ENCODE measurements at places on chromosomes 4 and X.
A peak's percentile ranks its signal among the peaks of the same experiment; 100 is the strongest.

DNA sequence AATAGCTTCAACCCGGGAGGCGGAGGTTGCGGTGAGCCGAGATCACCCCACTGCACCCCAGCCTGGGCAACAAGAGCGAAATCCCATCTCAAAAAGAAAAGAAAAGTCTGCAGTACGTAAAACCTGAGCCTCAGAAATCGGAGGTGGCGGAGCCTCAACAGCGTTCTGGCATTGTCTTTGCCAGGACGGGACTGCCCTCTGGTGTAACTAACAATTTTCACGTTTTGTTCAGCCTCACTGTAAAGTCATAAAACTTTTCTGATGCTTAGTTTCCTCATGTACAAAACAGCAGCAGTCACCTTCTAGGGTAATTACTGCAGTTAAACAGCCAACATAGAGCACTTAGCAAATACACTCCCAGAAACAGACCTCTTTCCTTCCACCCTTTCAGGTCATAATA lies 121.7 kb downstream of the RBM47 start:
- no peak for DNase-seq

DNA sequence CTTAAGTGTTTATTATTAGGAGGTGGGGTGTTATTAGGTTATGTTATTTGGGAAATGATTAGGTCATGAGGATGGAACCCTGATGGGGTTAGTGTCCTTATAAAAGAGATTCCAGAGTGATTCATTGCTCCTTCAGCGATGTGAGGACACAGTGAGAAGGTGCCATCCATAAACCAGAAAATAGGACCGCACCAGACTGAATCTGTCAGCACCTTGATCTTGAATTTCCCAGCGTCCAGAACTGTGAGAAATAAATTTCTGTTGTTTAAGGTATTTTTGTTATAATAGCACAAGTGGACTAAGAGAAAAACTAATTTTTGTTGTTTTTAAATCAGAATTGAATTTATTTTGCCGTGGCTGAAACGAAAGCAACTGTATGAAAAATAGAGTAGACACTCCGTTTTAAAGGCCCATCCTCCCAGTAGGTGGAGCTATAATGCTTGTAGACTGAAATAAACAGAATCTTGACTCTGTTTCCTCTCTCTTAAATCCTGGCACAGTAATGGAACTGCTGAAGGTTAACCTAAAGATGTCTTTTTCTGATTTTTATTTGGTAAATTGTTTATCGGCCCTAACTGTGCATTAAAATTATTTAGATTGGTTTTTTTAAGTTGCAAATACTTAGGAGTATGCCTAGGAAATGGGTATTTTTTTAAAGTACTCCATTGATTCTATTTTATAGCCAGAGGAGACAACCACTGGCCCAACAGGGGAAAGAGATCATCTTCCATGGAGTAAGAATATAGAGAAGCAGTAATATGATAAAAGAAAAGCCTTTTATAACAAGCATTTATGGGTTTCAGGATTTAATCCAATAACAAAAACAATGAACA lies 133.2 kb upstream of the ADAMTS3 start:
- DNase-seq = peak; percentile 61

GRCh38 chr4:89595125-89595789 lies 241.7 kb downstream of the SNCA start:
- no peak for DNase-seq

DNA sequence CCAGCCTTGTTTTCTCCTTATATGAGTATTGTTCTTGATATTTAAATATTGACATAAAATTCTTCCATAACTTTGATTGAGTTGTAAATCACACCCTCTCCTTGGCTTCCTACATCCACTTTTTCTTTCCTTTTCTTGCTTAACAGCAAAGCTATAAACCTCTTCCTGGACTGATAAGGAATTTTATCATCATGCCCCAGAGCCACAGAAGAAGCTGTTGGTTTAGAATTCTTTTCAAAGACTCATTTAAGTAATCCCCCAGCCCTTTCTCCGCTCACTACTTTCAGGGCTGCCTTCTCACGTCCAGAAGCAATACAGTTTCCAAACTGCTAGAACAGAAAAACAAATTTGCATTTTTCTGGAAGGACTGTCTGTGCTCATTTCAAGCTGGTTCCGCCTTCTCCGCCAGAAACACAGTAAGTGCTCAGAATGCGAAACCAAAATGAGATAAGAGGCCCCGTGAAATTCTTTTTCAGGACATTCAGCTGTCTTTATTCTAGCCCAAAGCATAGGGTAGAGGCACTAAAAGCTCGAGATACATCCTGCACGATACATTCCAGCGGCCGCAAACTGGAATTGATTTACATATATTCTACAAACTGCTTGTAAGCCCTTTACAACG lies 849 bp downstream of the MID1 start:
- DNase-seq = no peak

DNA sequence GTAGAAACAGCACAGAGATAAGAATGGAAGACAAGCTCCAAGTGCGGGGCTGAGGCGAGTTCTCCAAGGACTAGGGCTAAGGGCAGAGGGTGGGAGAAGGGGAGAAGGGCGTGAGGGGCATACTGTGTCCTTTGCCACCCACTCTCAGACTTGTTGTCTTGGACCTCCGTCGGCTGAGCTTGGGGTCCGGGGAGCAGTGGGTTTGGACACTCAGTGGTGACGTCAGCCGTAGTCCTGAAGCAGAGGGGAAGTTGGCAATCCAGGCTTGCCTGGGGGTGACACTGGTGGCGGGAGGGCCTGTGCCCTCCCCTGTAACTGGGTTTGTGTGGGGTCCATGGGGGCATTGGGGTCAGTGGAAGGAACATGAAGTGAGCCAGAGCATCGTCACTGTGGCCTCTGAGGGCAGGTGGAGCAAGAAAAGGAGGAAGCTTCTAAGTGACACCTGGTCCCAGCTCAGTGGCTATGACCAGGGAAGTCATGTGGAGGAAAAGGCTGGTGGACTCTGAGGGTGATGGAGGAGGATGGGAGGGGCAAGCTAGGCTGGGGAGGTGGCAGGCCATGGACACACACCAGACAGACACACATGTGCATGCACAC lies 17.6 kb downstream of the CD99 start:
- DNase-seq = no peak

DNA sequence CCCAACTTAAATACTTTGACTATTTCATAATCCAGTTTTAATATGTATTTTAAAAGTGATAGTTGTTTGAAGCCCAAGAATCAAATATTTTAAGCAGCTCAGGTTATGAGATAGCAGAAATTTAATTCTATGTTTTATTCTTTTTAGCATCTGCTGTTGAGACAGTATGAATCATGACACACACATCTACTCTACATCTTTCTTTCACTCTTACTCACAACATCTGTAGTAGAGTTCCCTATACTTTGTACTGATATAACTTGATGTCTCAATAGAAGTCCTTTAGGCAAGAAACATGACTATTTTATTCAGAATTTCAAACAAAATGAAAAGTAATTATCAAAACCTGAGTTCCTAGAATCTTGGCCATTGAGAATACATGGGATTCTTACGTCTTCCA lies 187.9 kb upstream of the GNPDA2 start:
- no peak for DNase-seq

- DNase-seq = no peak
Measured at GRCh38 chrX:136768469-136769084, 12.2 kb downstream of the ARHGEF6 start.

DNA sequence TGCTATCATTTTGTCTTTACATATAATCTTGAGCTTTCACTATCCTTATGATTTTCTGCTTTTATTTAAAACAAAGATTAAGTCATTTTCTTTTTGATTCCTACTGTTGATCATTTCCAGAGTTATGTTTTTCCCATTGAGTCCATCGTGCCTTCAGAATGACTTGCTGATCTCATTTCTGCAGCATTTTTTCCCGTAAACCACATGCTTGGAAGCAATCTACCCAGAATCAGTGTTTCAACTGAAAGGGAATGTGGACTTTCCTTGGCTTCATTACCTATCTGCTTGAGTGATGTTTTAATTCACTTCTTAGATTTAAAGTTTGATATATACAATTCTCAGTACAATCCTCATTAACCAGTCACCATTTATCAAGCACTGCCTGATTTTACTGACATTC lies 192.4 kb upstream of the FSTL5 start:
- no peak for DNase-seq

GRCh38 chr4:85527815-85528214 lies 52.9 kb downstream of the ARHGAP24 start:
- no peak for DNase-seq

DNA sequence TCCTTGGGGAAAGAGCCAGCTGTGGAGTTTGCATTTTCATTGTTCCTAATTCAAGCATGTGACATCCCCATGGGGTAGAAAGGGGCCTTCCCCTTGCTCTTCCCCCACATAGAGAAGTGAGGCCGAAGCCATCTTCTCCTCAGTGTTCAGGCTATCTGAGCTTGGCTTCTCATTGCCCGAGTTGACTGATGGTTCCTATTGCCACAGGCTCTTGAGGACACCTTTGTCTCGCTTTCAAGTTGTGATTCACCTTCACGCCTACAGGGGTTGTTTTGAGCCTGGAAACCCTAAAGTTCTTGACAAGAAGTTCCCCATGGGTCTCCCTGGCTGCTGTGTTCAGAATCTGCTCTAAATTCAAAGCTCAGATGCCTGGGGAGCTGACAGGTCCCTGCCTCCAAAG lies 25.0 kb downstream of the CCNQ start:
- DNase-seq = no peak

- peak; percentile 56 for DNase-seq
Measured at GRCh38 chrX:10119399-10119990, 37.3 kb upstream of the CLCN4 start.

DNA sequence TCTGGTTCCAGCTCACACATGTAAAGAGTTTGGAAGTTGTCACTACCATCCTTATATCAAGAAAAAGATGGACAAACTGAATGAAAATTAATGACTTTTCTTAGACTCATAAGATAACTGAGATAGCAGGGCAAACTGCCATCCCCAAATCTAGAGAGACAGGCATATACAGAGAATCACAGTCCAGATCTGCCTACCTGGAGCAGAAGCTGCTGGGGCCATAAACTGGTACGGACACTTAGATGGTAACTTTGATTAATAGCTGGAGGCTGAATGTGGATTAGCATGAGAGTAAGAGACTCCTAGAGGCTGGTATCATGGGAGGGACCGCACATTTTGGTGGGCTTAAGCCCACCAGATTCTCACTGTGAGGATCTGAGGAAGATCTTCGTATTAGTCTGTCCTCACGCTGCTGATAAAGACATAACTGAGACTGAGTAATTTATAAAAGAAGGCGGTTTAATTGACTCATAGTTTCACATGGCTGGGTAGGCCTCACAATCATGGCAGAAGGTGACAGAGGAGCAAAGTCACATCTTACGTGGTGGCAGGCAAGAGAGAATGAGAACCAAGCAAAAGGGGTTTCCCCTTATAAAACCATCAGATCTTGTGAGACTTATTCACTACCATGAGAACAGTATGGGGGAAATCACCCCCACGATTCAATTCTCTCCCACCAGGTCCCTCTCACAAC lies 10.8 kb upstream of the POLA1 start:
- DNase-seq = no peak

DNA sequence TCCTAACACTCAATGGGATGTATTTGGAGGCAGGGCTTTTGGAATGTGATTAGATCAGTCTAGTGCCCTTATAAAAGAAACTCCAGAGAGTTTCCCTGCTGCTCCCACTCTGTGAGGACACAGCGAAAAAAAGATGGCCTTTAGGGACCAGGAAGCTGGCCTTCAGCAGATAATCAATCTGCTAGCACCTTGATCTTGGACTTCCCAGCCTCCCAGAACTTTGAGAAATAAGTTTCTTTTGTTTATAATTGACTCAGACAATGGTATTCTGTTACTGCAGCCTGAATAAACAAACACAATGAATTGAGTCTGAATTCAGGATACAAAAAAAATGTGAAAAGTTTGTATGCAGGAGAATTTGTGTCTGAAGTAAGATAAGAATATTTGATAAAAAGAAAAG lies 842.1 kb downstream of the FSTL5 start:
- DNase-seq = no peak

DNA sequence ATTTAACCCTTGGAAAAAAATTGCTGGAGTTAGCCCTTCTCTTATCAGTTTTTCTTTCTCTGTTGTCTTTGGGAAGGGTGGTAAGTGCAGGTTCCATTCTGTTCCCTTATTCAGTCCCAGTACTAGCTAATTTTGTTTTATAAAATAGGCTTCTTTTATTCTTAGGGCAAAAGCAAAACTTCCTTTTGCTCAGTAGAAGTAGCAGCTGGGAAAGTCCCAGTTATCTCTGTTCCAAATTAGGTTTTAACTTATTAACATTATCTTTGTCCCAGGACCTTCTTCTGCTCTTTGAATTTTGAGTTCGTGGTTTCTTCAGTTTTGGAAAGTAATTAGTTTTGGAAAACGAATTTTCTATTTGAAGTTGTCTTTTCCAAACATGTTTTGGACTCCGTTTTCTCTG lies 61.1 kb downstream of the BANK1 start:
- no peak for DNase-seq

DNA sequence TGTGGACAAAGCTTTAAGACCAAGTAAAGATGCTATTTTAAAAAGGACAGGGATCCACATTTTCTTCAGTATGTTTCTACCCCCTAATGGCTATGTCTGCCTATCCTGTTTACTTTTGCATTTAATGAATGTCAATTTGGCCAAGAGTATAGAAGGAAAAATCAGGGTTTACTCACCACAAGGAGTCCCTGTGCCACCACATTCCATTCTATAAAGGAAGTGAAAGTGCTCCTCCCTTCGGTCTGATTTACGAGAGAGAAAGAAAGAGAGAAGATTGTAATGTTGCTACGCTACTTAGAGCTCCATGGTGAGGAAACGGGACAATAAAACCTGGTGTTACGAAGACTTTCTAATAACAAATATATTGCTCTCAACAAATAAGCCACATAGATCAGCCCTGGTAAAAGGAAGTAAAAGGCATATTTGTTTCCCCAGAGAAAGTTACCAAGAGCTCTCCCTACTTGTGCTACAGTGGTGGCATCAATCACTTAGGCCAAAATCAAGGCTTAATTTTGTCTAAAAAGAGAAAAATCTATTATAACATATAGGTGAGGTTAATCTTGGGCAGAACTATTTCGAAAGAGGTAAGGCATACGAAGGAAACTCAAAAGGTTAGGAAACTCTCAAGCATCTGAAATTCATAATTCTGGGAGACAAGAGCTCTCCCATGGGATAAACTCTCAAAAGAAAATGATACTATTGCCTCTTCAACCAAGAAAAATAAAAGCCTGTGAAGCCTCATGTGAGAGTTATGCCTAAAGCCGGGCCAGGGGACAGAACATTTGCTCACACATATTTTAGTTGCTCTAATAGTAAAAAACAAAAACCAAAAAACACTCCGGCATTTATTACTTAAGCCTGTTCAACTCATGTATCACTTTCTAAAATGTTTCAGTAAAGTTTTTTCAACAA lies 29.5 kb downstream of the TAPT1 start:
- peak; percentile 75 for DNase-seq

GRCh38 chr4:141761926-141762325 lies 125.5 kb downstream of the IL15 start:
- DNase-seq = no peak

- DNase-seq = no peak
Measured at GRCh38 chrX:154850957-154851611, 16.6 kb upstream of the SMIM9 start.

- DNase-seq = no peak
Measured at GRCh38 chr4:121690001-121690400, 6.8 kb downstream of the ANXA5 start.

DNA sequence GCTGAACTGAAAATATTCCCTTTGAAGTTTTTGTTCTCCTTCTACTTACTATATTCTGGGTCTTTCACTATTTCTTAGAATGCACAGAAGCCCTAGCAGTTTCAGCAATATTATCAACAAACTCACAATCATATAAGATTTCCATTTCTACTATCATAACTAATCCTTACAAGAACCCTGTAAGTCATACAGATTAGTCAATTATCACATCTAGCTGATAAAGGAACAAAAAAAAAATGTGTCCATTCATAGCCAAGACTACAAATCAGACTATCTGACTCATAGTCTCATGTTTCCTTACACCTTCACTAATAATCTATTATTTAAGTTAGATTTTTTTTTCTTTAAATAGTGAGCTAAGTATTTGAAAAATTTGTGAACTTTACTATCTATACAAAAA lies 72.5 kb downstream of the LRBA start:
- DNase-seq = no peak
